ENCODE measurements at places on chromosomes 2 and 18.

DNA sequence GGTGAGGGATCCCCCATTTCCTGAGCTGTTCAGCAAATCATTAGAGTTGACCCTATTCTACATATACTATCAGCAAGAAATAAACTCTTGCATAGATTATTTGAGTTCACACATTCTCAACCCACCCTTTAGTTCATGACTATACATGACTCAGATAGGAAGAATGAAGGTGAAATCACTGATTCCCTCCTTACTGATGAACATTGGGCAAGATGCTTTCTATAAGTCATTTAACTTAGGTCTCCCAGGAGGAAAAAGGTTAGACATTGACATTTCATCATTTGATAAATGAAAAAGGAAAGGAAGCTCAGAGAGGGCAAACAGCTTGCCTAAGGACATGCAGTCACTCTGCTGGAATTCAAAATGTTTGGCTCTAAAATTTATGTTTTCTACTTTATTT is 408.0 kb downstream of the TMEM182 start:
- DNase-seq, result no peak

GRCh38 chr18:57220930-57221483 is 74.1 kb downstream of the BOD1L2 start:
- DNase-seq, result no peak

- no peak for DNase-seq
Observed at GRCh38 chr2:25230198-25230947, 62.0 kb upstream of the POMC start.

GRCh38 chr2:235725016-235725489 is 231.2 kb downstream of the AGAP1 start:
- DNase-seq, result no peak

All from CD4-positive, alpha-beta T cell treated with Interleukin-4 for 1 hour (primary cell).